GM10248 (cell line): ENCODE measurements at places on chromosomes 7 and 10.

- DNase-seq, result no peak
These were observed 74.0 kb downstream of the FGFR2 start for GRCh38 chr10:121524157-121524817.

DNA sequence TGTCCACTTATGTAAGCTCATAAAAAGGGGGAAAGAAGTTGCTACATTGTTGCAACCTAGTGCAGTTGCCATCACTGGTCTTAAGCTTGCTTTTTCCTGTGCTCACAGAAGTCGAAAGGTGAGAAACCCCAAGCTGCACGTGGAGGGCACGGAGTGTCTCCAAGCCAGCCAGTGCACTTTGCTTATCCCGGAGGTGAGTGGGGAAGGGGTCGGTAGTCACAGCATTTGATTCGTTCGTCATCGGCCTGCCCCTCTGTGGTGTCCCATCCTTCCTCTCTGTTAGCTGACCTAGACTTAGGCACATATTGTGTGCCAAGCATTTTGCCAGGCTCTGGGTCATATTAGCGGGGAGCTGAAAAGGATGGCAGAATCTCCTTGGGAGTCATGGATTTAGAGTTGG, 50.5 kb downstream of the DENND11 start:
- DNase-seq, result no peak

GRCh38 chr10:129912166-129912917, 51.7 kb downstream of the EBF3 start:
- no peak for DNase-seq

DNA sequence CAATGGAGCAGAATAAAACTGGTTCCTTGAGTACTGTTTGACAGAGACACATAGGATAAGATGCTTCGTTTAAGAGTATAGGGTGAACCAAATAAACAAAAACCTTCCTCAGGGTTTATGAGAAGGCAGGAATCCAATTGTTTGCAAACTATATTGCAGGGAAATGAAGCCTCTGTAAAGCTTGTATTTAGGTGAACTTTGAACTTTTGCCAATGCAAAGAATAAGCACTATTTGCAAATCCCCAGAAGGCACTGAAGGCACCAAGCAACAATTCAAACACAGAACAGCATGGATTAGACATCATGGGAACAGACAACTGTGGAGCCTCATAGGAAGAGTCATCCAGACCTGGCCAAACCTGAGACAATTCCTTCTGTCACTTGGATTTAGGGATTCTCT, 47.1 kb upstream of the WASL start:
- DNase-seq, result no peak

DNA sequence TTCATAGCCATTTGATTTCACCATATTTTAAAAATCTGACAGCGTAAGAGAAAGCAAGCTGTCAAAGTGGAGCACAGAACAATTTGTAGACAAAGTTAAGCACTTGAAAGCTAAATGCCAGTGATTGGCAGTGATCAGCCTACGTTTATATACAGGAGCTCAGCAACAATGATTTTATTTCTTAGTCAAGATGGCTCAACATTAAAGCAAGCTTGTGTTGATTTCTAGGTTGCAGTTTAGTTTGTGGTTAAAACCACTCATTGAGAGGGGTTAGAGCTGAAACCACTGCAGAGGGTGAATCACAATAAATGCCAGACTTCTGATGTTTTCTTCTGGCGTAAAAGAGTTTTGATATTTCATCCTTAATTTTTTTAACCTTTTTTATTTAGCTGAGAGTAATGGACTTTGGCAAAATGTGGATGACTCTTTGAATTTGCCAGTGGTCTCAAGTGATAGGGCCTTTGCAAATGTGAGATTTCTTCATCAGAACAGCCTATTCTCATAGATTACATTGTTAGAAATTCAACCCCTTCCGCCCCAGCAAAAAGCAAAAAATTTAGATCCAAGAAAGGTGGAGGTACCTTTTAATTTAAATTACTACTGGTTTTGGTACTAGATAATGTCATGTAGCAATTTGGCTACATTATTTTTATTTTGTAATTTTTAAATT, 73.8 kb downstream of the SHOC2 start:
- DNase-seq, result no peak

DNA sequence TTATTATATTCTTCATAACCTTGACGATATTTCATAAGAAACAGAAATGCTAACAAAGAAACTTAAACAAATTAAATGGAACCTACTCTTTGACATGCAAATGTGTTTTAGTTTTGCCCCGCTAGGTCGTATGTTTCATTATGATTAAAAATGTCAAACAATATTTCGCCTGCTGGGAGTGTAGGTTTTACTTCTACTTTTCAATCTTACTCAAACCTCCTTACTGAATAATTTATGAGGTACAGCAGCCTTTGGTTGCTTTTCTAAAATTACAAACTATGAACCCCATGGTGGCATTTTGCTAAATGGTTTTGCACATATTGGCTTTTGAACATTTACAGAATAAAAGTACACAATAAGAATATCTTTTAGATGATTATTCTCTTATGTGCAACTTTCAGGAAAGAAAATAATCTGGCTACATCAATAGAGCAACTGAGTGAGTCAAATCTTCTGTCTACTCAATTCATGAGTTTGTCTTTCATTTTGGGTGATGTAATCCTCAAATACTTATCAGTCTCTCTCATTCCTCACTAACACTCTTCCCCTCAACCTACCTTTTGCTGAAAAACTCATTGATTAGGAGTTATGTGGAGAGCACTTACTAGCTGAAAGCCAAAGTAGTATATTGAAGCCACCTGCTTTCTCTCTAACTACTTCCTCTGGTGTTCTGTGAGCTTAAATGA, 1226.4 kb downstream of the XPNPEP1 start:
- peak; percentile 20 for DNase-seq

GRCh38 chr7:104973909-104974415, 40.0 kb upstream of the KMT2E start:
- DNase-seq, result no peak

DNA sequence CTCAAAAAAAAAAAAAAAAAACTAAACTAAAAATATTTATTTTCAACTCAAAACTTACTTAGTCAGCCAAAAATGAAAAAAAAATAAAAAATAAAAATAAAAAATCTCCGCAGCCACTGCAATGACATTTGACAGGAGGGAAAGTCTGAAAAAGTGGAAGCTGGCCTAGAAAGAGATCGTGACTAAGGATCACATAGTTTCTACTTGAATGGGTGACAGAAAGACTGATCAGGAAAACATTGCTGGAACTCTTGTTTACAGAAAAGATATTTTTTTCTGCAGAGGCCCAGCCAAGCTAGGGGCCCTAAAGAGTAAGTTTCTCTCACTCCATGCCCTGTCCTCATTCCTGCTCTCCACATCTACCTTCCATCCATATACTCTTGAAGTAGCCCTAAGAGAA, 92.8 kb upstream of the KCND2 start:
- no peak for DNase-seq
